Erythroblast (primary cell): ENCODE measurements at places on chromosomes 5 and 9.

- no peak for DNase-seq
Observed at GRCh38 chr5:163506095-163506457, 657 bp downstream of the MAT2B start.

- peak; percentile 29 for DNase-seq
Observed at GRCh38 chr9:27436234-27436633, 87.9 kb upstream of the IFNK start.

GRCh38 chr9:20250791-20251190, 371.5 kb downstream of the MLLT3 start:
- DNase-seq: no peak

- no peak for DNase-seq
Observed at GRCh38 chr5:159412284-159413046, 82.2 kb upstream of the IL12B start.

DNA sequence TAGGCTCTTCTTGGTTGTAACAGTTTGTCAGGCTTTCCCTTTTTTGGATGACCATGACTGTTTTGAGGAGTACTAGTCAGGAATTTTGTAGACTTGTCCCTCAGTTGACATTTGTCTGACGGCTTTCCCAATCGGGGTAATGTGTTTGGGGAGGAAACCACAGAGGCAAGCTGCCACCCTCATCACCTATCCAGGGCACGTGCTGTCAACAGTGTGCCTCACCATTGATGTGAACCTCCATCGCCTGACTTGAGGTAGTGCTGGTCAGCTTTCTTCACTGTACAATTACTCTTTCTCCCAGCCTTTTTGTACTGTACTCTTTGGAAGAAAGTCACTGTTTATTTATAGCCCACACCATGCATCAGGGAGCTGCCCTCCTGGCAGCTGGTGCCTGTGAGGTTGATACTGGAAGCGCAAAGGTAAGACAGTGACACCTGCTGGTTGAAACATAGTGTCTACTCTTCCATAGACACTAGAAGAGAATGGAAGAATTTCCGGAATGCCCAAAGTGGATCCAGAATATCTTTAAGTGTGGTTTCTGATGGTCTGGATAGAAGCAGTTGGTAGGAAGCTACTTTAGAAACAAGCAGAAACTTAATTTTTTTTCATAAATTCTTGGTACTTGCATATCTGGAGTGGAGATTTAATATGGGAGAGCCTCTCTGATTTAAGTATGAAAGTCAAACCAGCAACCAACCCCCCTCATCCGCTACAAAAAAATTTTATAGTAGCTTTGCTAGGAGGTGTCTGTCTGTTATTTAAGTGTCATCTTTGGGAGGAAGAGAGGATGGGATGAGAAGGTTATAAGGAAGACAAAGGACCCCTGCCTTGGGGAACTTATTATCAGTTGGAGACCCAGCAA, 69.3 kb downstream of the SNX30 start:
- DNase-seq: peak; percentile 30

DNA sequence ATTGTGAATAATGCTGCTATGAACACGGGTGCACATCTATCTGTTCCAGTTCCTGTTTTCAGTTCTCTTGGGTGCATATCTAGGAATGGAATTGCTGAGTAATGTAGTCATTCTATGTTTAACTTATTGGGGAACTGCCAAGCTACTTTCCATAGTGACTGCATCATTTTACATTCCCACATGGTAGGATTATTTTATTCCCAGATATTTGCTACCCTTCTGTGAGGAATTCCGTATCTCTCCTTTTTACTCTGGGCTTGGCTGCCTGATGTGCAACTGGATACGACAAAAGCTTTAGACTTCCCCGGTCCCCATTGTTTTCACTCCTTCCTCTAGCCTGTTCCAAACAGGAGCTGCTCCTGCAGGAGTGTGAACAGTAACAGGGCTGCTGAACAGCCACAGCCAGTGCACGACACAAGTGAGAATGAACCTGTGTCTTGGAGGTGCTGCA, 7.2 kb downstream of the TAS2R1 start:
- DNase-seq: no peak

GRCh38 chr5:150945947-150946346, 41.2 kb upstream of the ZNF300 start:
- DNase-seq: no peak

GRCh38 chr9:127106466-127106855, 16.0 kb downstream of the ANGPTL2 start:
- DNase-seq: no peak

DNA sequence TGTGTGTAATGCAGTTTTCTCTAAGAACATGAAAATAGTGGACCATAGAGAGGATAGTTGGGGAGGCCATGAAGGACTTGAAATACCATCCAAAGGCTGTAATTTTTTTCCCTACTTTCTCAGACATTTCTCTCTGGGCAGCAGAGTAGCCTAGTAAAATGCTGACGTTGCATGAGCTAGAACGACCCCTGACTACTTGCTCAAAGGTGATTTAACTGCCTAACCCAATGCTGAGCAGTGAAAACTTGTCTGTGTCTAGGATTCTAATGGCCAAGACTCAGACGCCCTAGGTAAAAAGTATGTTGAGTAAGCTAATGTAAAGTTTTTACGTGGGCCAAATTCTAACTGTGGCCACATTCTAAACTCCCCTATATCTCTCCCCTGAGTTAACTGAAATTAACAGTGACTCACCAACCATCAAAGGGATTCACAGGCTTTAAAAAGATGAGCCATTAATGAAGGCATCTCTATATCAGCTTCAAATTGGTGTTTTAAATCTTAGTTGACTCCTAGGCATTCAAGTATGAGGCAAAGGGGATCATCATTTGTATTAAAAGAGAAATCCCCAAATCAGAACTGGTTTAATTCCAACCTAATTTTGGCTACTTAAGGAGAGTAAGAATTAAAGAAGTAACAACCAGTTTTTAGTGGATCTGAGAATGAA, 121.0 kb upstream of the GAS1 start:
- no peak for DNase-seq

DNA sequence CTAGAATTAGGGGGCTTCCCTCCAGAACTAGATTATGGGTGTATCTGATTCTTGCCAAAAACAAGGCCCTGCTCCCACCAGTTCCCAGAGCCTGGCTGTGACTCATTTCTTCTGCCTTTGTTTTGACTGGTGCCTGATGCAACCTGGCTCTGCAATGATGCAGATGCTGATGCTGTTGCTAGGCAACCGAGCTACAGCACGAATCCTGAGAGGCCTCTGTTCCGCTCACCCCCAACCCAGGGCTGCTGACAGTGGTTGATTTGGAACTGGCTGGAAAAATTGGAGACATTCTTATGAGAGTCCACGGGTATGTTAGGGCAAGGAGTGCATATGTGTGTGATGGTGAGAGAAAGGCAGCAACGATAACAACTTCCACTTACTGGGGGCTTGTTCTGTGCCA, 100.3 kb downstream of the NSG2 start:
- DNase-seq: no peak

DNA sequence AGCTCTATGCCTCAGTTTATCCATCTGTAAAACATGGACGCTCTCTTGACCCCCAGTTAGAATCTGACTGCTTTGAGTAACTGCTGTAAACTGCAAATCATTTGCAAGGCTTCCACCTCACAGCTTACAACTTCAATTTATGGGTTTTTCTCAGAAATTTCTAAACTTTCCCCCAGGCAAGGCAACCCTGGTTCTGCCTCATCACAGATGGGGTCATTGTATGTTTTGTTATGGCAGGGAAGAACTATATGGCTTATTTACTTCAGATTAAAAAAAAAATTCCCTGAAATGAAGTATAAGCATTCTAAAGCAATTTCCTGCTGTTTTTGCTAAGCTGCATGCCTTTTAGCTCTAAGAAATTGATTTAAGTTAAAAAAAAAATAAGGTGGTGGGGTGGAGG, 60.0 kb downstream of the TMEM215 start:
- no peak for DNase-seq

DNA sequence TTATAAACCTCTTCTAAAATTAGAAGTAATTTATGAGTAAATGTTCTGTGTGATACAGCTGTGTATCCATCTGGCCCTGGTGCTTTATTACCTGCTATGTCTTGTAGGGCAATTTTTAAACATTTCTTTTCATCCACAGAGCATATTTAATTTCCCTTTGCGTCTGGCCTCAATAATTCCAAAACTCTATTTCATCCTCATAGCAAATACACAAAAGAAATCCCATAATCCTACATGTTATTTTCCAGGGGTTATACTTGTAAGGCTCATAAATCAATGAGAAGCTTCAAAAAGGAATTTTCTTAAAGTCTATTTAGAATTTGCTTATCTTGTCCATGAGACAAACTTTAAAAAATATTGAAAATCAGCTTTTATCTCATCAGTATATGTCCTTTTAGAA, 167.0 kb downstream of the TTC39B start:
- no peak for DNase-seq

GRCh38 chr9:13939134-13939533, 374.8 kb downstream of the NFIB start:
- DNase-seq: no peak

- peak; percentile 62 for DNase-seq
Observed at GRCh38 chr5:172640822-172641358, at the start of gene NEURL1B. Gene NEURL1B, plus strand, starts transcription at chr5:172641263. Its CDS starts 144 bp downstream, at chr5:172641407.

DNA sequence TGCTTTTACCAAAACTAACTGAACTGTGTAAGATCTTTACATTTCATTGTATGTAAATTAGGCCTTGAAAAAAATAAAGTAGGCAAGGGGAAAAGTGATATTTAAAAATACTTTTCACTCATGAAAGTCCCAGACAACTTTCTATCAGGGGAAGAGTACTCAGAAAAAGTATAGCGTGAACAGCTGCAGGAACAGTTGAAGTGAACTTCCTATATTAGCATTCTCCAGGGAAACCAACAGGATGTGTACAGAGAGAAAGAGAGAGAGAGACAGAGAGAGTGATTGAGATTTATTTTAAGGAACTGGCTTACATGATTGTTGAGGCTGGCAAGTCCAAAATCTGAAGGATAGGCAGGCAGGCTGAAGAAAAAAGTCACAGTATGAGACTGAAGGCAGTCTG, 42.0 kb downstream of the ERMP1 start:
- no peak for DNase-seq

DNA sequence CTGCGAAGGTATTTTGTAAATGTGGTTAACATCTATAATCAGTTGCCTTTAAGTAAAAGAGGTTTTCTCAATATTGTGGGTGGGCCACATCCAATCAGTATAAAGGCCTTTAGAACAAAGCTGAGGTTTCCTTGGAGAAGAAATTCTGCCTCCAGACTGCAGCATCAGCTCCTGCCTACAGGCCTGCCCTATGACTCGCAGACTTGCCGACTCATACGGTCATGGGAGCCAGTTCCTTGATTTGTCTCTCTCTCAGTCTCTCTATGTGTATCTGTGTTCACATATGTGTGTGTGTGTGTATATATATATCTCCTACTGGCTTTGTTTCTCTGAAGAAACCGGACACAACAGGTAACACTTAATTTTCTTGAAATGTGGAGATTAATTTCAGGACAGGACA, 45.3 kb downstream of the SLC36A1 start:
- DNase-seq: peak; percentile 45

GRCh38 chr9:1522219-1522767, 472.1 kb downstream of the DMRT2 start:
- DNase-seq: no peak

GRCh38 chr5:15008921-15009320, 137.3 kb upstream of the ANKH start:
- no peak for DNase-seq

DNA sequence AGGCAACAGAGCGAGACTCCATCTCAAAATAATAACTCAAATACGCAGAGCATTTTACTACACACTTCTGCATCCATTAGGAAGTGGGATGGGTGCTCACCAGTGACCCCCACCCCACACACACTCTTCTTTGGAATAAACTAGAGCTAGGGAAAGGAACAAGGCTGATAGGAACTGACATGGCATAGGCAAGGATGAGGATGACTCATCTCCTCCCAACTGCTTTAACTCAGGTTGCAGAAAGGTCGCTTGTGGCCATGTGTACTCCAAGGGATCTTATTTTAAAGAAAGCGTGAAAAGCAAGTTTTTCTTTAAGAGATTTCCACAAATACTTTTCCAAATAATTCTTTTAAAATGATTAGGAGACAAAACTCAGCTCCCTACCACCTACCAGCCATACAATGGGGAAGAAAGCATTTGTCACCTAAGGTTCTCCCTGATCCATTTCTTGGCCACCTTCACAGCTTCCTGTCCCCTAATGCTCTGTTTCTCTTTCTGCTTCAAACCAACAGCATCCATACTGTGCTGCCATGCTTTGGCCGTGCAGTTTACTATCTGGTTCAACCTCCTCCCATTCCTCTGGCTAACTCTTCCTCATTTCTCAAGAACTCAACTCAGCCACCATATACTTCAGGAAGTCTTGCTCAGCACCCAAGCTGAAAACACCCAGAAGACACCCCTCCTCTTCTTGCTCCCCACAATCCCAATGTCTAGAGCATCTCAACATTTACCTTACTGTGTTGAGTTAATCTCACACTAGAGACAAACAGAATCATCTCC, 211.9 kb downstream of the ACTL7B start:
- DNase-seq: no peak

DNA sequence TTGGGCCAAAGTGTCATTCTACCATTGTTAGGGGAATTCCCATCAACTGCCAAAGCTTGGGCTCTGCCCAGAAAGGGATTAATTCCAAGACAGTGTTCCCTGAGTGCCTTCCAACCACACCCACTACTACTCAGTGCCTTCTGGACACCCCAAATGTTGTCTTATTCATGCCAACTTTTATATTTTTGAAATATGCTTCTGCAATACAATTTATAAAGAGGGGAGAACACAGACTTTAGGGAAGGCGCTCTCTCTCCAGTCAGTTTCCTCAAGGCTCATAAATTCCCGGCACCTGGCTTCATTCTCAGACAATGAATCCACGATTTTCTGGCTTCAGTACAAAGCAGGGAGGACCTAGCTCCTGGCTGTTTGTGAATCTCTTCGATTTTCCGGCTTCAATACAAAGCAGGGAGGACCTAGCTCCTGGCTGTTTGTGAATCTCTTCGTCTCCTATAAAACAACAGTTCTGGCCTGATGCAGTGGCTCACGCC, 120.1 kb upstream of the MYO10 start:
- DNase-seq: no peak

- no peak for DNase-seq
Observed at GRCh38 chr9:75669721-75670120, 220.8 kb upstream of the PCSK5 start.

DNA sequence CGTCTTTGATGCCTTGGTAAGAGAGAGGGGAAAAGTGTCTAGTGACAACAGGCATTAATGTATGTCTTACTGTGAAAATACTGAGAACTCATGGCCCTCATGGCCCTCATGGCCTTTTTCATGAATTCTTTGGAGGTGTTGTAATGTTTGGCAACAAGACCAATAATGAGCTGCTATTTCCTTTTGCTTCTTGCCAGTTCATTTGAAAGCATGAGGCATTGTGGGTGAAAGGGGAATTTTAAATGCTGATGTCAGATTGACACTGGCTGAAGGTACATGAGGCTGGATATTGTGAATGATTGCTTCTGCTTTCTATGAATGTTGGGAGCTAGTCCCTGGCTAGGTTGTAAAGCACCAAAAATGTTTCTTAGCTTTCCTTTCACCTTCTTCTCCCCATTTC, 79.2 kb downstream of the DOCK2 start:
- DNase-seq: no peak

GRCh38 chr5:134570886-134571285, 45.4 kb downstream of the JADE2 start:
- DNase-seq: no peak
